ENCODE measurements at places on chromosomes 11 and 22.

DNA sequence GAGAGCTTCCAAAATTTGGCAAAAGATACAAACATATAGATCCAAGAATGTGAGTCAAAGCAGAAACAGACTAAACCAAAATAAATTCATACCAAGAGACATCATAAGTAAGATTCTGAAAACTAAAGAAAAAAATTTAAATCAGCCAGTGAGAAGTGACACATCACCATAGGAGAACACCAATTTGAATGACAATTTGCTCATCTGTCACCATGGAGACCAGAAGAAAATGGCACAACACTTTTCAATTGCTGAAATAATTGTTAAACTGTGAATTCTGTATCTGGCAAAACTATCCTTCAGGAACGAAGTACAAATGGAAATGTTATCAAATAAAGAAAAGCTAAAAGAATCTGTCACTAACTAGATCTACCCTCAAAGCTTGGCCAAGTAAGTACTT, 864.3 kb downstream of the BRD1 start:
- no peak for DNase-seq

- DNase-seq, result no peak
Measured at GRCh38 chr11:34583818-34584217, 37.1 kb upstream of the EHF start.

GRCh38 chr11:8426076-8426475, 162.4 kb upstream of the LMO1 start:
- DNase-seq, result no peak

DNA sequence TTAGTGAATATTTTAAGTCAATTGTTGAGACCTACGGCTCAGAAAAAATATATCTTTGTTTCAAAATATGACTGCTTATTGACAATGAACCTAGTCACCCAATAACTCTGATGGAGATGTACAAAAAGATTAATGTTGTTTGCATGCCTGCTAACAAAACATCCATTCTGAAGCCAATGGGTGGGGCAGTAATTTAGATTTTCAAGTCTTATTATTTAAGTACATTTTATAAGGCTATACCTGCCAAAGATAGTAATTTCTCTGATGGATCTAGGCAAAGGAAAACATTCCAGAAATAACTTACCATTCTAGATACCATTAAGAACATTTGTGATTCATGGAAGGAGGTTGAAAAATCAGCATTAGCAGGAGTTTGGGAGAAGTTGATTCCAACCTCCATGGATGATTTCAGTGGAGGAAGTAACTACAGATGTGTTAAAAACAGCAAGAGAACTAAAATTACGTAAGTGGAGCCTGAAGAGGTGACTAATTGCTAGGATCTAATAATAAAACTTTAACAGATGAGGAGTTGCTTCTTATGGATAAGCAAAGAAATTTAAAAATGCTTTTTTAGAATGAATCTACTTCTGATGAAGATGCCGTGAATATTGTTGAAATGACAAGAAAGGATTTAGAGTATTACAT, 26.4 kb upstream of the OR8D2 start:
- DNase-seq, result no peak

DNA sequence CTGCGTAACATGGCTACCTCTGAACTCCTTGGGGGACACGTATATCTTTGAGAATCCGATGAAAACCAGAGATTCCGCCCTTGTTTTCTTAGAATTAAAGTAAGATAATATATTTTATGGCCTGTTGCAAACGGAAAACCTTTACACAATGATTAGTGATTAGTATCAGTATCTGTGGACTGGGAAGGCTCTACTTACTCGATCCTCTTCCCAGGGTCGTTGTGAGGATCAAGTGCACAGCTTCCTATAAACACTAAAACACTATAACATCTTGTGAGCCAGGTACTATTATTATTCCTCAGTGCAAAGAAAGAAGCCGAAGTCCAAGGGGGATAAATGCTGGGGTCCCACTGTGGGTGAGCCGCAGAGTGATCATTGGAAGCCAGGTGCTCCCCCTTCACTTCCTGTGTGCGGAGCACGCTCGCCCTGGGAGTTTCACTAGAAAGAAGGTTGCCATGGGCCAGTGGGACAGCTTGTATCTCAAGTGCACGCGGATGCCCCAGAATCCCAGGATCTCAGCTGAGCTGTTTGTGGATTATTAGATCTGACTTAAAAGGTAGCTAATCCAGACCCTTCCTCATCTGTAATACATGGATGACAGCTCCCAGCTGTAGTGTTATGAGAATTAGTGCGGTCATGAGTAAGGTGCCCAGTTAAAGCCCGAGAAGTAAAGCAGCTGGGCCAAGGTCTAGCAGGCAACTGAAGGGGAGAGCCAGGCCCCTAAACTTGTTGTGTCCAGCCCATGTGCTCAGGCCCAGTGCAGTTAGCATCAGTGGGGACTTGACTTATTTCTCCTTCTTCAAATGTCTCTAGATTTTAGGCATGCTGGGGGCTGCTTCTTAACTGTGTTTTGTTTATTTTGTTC, 839 bp downstream of the CBY1 start:
- no peak for DNase-seq

DNA sequence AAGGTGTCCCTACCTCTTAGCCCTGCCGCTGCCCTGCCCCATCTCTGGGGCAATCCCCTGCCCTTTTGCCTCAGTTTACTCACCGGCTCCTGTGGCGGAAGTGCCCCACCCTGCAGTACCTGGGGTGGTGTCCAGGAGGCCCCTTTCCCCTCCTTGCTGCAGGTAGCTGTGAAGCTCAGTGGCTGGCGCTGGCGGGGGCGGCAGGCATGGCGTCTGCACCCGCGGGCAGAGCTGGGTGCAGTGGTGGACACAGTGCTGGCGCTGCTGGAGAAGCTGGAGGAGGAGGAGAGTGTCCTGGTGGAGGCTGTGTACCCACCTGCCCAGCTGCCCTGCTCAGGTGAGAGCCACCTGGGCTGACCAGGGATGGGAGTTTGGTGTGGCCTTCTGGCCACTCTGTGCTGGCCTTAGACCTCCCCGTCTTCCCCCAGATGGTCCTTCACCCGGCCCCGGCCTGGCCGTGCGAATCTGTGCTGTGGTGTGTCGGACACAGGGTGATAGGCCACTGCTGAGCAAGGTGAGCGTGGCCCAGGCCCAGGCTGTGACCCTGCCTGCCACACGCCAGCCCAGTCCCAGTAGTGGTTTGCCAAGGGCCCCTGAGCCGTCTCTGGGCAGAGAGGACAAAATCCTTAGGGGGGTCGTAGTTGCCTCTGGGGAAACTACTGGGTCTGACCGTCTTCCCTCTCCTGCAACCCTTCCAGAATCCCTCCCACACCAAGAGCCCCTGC, 4.0 kb downstream of the CARNS1 start:
- no peak for DNase-seq

- no peak for DNase-seq
Measured at GRCh38 chr22:49735411-49735900, 92.2 kb downstream of the BRD1 start.

- no peak for DNase-seq
Measured at GRCh38 chr11:20112291-20113148, 47.8 kb downstream of the DBX1 start.

DNA sequence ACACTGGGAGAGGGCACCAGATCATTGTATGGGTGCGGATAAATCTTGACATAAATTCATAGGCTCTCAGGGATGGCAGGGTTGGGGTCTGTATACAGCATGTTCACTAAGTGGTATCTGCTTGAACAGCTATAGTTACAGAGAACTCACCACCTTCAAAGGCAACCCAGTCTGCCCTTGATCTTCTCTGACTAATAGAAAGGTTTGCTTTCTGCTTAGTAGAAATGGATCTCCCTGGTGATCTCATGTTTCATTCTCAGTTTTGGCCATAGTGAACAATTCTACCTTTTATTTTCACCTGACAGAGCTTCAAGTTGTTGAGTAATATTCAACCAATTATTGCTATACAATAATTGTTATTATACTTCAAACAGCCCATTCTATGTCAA, 32.4 kb downstream of the CNTF start:
- no peak for DNase-seq

DNA sequence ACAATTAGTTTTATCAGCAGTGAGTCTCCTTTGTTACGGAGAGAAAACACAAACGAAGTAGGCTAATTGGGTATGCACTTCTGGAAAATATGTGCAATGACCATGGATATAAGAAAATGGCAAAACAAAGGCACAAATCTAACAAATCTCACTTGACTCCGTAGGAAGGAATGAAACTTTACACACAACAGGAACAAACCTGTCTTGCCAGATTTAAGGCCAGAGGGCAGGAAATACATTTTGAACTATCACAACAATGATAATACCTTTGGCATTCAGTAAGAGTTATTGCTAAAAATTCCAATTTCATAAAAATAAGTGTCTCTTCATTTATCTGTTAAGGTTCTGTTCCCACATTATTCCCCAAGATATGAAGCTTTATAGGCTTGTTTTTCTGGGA, 36.6 kb downstream of the SLC25A17 start:
- no peak for DNase-seq

GRCh38 chr11:44765026-44765595, 38.3 kb downstream of the TSPAN18 start:
- DNase-seq, result no peak
